ENCODE measurements at places on chromosomes 16 and 17.

DNA sequence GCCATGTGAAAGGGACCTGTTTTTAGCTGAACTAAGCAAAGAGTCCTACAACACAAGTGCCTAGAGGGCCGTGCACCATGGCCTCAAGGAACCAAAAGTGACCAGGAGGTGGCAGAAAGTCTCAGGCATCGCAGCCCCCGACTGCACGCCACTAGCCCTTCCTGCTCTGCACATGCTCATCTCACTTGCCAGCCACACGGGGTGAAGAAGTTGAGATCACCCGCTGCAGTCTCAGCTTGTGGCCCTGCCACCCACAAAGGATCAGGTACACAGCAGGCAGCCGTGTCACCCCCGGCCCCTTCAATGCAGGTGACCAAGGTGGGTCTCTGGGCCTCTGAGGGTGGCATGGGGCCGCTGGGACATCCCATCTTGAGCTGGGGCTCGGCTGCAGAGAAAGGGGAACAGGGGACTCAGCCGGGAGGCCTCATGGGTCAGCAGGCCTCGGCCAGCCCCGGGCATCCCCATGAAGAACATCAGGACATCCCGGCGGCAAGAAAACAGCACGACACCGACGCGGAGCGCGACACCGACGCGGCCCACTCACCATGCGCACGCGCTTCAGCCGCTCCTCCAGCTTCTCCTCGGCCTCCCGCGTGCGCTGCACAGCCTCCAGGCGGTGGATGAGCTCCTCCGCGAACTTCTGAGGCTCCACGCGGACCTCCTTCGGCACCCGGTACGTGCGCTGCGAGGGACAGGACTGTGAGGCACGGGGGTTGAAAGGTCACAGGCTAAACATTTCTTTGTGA is 21.0 kb downstream of the PDIA2 start:
- H3K27ac ChIP-seq, result no peak overlapping the region
- H3K4me3 ChIP-seq, result no peak overlapping the region
- H3K36me3 ChIP-seq, result peaks cover 12% of the 10 kb centered on the region
- peak; percentile 15 for DNase-seq
- H3K27me3 ChIP-seq, result no peaks in the 10 kb centered on the region

DNA sequence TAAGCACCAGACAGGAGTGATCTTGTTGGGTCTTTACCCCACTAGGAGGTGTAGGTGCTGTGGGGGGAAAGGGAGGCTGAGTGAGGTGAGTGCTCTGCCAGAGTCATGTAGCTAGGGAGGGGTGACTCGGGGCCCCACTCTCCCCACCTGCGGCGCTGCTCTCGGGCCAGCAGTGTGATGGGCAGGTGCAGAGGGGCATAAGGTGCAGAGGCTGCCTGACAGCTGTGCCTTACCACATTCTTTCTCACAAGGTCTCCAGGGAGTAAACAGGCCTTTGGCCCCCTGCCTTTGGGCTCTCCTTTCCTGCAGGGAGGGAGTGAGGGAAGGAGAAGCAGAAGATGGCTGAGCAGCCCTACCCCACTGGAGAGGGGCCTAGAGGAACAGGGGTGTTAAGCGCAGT is 4.5 kb upstream of the CNP start:
- no peaks in the 10 kb centered on the region for H3K27me3 ChIP-seq
- no peak overlapping the region for H3K4me3 ChIP-seq

DNA sequence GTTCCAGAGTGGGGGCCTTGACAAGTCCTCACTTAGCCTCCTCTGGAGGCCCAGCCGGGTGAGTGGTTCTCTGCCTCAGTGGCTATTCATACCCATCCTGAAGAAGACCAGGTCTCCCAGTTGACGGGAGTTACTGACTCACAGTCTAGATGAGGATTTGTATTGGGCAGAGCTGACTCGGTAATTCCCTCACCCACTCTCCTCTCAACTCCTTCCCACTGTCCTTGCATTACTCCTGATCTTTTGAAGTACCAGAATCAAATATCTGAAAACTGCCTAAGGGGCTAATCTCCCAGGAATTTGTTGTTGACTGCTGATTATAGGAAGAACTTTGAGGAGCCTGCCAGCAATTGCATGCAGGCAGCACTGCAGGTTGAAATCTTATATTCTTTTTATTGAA is 14.2 kb downstream of the SAP30BP start:
- no peak overlapping the region for H3K4me3 ChIP-seq
- DNase-seq, result no peak
- peak overlapping the region; percentile 47 for H3K27ac ChIP-seq
- no peaks in the 10 kb centered on the region for H3K27me3 ChIP-seq

DNA sequence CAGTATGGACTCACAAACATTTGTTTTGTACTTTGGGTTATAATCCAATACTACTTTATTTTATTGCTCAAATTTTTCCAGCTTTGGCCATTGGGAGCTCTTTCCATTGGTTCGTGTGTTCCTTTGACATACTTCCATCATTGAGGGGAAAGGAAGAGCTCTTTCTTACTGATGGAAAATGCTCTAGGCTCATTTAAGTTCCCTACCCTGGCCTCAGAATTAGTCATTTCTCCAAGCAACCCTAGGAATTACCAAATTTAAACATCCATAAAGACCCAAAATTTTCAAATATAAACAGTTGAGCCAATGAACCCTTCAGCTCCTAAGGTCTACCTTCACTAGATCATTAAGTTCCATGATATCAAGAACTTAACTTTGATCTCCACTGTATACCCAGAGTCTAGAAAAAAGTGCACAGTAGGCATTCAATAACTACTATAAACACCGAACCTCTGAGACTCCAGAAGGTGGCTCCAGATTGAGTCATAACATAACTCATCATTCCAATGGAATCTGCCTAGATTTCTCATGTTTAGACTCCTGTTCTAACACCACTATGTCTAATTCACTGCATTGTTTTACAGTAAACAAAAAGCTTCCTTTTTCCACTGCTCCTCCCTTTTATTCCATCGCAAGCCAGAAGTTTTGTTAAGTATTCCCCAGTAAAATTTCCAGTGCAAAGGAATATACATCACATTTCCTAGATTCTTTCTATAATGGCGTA is 39.0 kb downstream of the SMURF2 start:
- H3K36me3 ChIP-seq, result no peaks in the 10 kb centered on the region
- no peak overlapping the region for H3K4me3 ChIP-seq

GRCh38 chr17:19238167-19238505 is 970 bp downstream of the EPN2 start:
- H3K4me1 ChIP-seq, result peaks cover 23% of the 10 kb centered on the region
- peaks cover 8% of the 10 kb centered on the region for H3K36me3 ChIP-seq

- DNase-seq, result no peak
- H3K4me3 ChIP-seq, result no peak overlapping the region
- no peaks in the 10 kb centered on the region for H3K27me3 ChIP-seq
- H3K4me1 ChIP-seq, result no peaks in the 10 kb centered on the region
- no peak overlapping the region for H3K27ac ChIP-seq
These were observed 2.4 kb downstream of the EVI2A start for GRCh38 chr17:31318851-31319661.

GRCh38 chr17:32513579-32513978 is 26.8 kb downstream of the CDK5R1 start:
- no peak for DNase-seq
- peaks cover 6% of the 10 kb centered on the region for H3K4me1 ChIP-seq
- H3K36me3 ChIP-seq, result no peaks in the 10 kb centered on the region
- H3K4me3 ChIP-seq, result no peak overlapping the region
- H3K27me3 ChIP-seq, result no peaks in the 10 kb centered on the region

GRCh38 chr16:84370723-84371552 is 2.6 kb downstream of the ATP2C2 start:
- peak overlapping the region; percentile 6 for H3K27ac ChIP-seq
- peaks cover 52% of the 10 kb centered on the region for H3K27me3 ChIP-seq
- peaks cover 30% of the 10 kb centered on the region for H3K4me1 ChIP-seq

- no peak overlapping the region for H3K27ac ChIP-seq
- H3K4me3 ChIP-seq, result no peak overlapping the region
- H3K4me1 ChIP-seq, result peaks cover 13% of the 10 kb centered on the region
- H3K36me3 ChIP-seq, result peaks cover 1% of the 10 kb centered on the region
These were observed 160.6 kb downstream of the IRX3 start for GRCh38 chr16:54125751-54126655.

- peaks cover 11% of the 10 kb centered on the region for H3K36me3 ChIP-seq
- H3K4me1 ChIP-seq, result no peaks in the 10 kb centered on the region
- H3K27ac ChIP-seq, result no peak overlapping the region
- DNase-seq, result no peak
- H3K27me3 ChIP-seq, result no peaks in the 10 kb centered on the region
These were observed 21.0 kb downstream of the MYLK3 start for GRCh38 chr16:46727184-46727583.

GRCh38 chr17:78583091-78583490 is 5.9 kb upstream of the DNAH17 start:
- no peaks in the 10 kb centered on the region for H3K4me1 ChIP-seq
- H3K27me3 ChIP-seq, result no peaks in the 10 kb centered on the region
- DNase-seq, result no peak
- H3K4me3 ChIP-seq, result no peak overlapping the region
- no peaks in the 10 kb centered on the region for H3K36me3 ChIP-seq

DNA sequence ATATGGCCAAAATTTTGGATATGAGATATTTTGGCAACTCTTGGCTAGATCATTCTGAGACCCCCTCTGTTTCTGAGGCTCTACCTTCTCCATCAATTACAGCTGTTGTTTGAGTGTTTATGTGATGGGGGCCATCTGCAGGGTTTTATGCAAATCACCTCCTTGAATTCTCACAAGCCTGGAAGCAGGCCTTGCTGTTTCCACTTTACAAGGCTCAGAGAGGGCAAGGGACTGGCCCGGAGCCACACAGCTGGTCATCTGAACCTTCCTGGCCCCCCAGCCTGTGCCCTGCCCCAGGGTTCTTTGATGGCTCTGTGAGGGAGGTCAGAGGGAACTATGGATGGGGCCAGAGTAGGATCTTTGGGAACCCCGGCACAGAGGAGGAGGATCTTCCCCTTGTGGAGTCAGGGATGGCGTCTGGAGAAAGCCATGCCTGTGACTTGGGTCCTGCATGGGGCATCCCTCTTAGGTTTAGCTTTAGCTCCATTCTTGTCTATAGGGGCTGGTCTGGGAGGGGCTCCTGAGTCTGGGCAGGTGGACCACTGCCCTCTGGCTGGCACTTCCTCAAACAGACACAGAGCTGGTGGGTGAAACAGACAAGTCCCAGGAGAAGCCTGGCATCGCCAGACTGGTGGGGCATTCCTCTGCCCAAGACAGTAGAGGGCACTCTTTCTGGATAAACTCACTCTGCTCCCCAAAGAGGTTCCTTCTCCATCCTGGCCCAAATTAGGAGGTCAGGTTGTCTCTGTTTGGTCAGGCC is 26.2 kb downstream of the IL21R start:
- no peak for DNase-seq
- no peak overlapping the region for H3K4me3 ChIP-seq

DNA sequence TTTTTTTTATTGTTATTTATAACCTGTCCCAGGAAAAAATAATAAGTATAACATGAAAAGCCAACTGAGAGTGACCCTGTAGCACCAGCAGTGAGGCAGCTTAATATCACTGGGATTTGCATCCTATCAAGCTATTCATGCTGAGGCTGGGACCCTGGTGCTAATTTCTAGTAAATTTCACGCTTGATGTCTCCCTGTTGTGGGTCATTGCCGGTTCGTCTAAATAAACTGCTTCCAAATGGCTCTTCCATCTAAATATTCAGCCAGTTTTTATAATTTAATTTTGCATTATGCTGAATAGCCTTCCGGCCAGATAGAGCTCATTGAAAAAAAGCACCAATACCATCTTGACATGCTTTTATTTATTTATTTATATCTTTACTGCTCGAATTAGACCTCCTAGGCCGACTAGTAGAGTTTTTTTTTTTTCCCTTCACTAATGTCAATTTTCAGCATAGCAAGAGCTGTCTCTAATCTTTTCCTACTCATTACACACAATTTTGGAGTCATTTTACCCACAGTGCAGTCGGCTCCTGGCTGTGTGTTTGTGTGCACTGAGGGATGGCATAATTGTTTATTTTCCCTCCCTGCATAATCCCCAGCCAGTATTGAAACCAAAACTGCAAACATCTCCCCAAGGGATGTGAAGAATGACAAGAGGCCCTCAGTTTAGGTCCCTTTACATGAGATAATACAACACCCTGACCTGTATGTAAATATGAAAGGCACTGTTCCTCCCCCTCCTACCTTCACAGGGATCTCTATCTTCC is 168.8 kb downstream of the AATF start:
- H3K27ac ChIP-seq, result no peak overlapping the region
- peaks cover 2% of the 10 kb centered on the region for H3K4me1 ChIP-seq
- H3K36me3 ChIP-seq, result peaks cover 30% of the 10 kb centered on the region

- peaks cover 2% of the 10 kb centered on the region for H3K4me1 ChIP-seq
- H3K36me3 ChIP-seq, result peaks cover 25% of the 10 kb centered on the region
- no peak for DNase-seq
- H3K27ac ChIP-seq, result no peak overlapping the region
- no peaks in the 10 kb centered on the region for H3K27me3 ChIP-seq
- H3K4me3 ChIP-seq, result no peak overlapping the region
These were observed 80.4 kb upstream of the CLEC18A start for GRCh38 chr16:69870761-69871160.

- no peak overlapping the region for H3K4me3 ChIP-seq
- H3K27me3 ChIP-seq, result peaks cover 25% of the 10 kb centered on the region
- peaks cover 16% of the 10 kb centered on the region for H3K4me1 ChIP-seq
- no peak for DNase-seq
- no peak overlapping the region for H3K27ac ChIP-seq
These were observed 12.5 kb upstream of the PHF12 start for GRCh38 chr17:28963841-28964240.

DNA sequence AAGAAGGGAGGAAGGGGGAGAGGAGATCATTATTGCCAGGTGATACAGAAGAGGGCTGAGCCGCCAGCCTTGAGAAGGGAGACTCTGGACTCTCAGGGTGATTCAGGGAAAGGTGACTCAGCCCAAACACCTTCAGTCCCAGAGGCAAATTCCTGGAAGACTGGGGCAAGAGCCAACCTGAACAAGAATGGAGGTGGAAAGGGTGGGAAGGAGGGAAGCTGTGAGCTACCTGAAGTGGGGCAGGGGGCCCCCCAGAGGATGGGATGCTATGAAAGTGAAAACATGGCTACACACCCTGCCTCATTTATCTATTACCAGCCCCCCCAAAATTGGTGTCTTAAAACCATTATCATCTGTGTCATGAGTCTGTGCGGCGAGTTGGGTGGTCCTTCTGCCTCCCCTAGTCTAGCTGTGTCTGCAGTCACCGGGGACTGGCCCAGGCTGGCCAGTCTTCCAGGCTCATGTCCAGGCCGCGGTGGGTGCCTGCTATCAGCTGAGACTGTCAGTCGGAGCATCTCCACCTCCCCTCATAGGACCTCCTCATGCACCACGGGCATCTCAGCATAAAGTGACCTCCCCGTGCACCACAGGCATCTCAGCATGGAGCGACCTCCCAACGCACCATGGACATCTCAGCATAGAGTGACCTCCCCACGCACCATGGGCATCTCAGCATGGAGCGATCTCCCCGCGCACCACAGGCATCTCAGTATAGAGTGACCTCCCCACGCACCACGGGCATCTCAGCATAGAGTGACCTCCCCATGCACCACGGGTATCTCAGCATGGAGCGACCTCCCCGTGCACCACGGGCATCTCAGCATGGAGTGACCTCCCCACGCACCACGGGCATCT is 3.2 kb upstream of the SLC47A2 start:
- H3K27me3 ChIP-seq, result no peaks in the 10 kb centered on the region
- H3K4me1 ChIP-seq, result peaks cover 5% of the 10 kb centered on the region
- no peak for DNase-seq
- H3K27ac ChIP-seq, result no peak overlapping the region
- no peaks in the 10 kb centered on the region for H3K36me3 ChIP-seq
